EL (cell line): ENCODE measurements at places on chromosomes 16 and 17.

DNA sequence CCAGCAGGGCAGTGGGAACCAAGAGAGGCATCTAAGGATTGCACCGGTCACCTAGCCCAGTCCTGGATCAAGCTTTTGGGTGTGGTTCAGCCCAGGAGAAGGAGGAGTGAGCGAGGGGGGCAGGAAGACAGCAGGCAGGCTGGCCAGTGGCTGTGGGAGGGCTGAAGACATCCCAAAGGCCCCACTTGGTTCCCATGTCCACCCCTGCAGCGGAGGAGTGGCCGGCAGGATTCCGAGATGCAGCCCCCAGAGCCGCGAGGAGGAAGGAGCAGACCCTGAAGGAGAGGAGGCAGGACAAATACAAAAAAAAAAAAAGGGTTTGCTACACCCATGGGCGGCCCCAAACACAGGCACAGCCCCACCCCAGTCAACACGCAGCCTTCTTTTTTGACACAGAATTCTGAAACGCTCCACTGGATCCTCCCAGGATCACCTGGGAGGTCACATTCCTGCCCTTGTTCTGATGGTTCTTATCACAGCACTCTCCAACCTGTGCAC lies 1.1 kb upstream of the SLC47A2 start:
- DNase-seq, result no peak

- DNase-seq, result no peak
These were observed 1.0 kb upstream of the MGRN1 start for GRCh38 chr16:4623593-4623992.

DNA sequence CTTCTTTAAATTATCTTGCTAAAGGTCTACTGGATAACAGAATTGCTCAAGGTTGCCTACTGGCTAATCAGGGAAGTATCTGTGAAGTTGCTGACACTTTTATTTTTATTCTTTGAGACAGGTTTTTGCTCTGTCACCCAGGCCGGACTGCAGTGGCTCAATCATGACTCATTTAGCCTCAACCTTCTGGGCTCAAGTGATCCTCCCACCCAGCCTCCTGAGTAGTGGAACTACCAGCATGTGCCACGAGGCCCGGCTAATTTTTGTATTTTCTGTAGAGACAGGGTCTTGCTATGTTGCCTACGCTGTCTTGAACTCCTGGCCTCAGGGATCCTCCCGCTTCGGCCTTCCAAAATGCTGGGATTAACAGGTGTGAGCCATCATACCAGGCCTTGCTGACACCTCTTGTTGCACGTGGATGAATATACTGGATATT lies 43.1 kb downstream of the GLG1 start:
- peak; percentile 59 for DNase-seq

DNA sequence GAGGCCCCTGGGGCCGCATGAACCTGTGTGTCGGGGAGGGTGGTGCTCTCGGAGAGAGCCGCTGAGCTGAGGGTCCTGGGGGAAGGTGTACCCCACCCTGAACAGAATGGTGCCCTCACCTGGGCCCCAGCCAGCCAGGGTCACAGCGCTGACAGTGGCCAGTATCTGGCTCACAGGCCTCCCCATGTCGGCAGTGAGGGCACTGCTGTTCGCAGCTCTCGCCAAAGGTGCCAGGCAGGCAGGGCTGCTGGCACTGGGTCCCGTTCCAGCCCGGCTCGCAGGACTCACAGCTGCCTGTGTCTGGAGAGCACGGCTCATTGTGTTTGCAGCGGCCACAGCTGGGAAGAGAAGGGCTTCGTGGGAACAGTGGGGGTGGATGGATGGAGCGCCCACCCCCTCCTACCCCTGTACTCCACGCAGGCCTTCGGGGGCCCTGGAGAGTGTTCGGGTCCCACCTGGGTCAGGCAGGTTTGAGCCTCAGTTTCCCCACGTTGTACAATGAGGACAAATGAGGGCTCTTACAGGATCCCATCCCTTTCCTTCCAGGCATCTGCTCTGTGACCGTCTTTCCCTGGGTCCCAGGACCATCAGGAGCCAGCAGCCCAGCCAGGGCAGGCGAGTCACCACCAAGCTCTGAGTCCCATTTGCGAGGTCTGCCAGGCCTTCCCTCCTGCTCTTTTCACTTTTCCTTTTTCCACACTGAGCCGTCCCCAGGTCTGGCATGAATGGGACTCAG lies 5.0 kb downstream of the SCARF1 start:
- no peak for DNase-seq

DNA sequence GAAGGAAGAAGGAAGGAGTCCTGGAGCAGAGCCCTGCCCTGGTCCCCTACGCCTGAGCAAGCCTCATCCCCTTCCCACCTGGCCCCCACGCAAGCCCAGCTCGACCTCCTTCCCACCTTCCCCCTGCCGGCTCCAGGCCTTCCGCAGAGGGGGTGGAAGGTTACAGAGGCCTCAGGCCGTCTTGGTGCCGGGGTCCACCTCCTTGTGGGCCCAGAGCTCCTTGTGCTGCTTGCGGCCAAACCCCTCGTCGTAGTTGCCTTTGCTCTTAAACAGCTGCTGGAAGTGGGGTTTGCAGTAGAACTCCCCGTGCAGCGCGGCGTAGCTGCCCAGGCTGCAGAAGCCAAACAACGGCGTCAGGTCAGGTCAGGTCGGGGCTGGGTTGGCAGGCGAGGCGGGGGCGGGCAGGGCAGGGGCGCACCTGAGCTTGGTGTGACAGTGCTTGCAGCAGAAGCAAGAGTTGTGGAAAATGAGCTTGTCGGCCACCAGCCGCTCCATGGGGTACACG lies 1.5 kb downstream of the LIMD2 start:
- DNase-seq, result no peak

DNA sequence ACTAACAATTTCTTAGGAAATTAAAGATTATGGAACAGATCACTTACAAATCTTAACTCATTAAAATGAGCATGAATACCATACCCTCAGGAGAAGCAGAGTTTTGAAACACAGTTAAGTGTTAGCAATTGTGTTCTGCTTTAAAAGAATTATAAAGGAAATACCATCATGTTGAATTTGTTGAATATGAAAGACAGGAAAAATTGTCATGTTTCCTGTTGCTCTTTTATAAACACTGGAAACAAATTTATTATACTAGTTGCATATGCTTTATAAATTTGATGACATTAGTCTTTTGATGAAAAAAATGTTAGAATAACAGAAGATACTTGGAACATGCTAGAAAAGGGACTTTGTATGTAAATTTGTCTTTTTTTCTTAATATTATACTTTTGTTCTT lies 59.7 kb downstream of the VMP1 start:
- DNase-seq, result no peak

DNA sequence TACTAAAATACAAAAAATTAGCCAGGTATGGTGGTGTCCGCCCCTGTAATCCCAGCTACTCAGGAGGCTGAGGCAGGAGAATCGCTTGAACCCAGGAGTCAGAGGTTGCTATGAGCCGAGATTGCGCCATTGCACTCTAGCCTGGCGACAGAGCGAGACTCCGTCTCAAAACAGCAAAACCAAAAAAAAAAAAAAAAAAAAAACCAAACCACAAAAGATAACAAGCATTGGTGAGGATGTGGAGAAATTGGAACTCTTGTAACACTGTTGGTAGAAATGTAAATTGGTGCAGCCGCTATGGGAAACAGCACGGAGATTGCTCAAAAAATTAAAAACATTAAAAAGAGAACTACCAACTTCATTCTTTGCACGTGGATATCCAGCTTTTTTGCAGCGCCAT lies 119.4 kb downstream of the OR1D5 start:
- no peak for DNase-seq

DNA sequence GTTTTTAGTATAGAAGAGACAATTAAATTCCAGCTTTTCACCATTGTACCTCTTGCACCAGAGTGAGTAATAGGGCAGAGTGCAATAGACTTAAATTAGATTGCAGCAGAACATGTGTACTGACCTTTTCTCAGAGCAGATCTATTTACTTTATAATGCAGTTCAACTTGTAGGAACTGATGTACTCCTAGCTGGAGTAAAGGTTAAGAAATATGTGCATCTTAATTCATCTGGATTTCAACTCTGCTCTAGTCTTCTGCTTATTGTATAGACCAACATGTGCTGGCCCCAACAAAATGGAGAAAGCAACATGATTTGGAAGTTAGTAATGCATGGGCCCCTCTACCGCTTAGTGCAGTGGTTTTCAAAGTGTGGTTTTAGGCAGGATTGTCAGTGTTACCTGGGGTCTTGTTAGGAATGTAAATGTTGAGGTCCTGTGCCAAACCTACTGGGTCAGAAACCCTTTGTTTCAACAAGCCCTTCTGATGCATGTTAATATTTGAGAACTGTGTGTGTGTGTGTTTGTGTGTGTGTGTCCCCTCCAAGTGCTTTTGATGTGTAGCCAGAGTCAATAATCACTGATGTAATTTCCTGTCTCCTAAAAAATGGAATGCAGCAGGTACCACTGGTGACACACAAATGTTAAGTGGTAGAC lies 138.6 kb downstream of the TOX3 start:
- no peak for DNase-seq

DNA sequence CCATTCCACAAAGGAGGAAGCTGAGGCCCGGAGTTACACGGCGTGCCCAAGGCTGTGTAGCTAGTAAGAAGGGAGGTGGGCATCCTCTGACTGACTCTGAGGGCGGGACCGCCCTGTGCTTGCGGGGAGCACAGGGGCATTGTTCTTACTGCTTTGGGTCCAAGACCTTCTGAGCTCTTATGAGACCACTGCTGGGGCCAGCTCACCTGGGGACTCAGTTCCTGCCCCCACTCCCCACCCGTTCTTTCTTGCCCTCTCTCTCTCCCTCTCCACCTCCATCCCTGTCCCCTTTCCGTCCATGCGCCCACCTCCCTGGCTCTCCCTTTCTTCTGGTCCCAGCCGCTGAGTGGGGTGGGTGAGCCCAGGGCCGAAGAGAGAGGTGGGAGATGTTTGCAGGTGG lies 19.6 kb downstream of the CCR7 start:
- no peak for DNase-seq

DNA sequence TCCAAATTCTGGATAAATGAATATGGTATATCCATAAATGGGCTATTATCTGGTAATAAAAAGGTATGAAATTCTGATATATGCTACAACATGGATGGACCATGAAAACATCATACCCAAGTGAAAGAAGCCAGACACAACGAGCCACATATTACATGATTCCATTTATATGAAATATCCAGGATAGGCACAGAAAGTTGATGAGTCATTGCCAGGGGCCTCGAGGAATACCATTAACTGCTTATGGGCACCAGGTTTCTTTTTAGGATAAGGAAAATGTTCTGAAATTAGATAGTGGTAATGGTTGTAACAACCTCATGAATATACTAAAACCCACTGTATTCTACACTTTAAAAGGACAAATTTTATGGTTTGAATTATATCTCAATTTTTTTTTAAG lies 123.2 kb downstream of the PITPNC1 start:
- DNase-seq, result peak; percentile 21

DNA sequence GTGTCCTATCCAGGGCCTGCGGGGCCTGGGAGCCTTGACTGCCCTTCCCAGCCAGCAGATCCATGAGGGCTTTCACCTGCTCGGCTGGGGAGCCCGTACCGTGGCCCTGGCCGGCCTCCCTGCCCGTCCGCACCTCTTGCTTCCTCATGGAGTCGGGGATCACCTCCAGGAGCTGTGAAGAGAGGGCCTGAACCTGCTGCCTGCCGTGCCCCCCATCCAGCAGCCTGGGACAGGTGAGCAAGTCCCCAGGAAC lies 12.4 kb downstream of the NLRC3 start:
- no peak for DNase-seq

DNA sequence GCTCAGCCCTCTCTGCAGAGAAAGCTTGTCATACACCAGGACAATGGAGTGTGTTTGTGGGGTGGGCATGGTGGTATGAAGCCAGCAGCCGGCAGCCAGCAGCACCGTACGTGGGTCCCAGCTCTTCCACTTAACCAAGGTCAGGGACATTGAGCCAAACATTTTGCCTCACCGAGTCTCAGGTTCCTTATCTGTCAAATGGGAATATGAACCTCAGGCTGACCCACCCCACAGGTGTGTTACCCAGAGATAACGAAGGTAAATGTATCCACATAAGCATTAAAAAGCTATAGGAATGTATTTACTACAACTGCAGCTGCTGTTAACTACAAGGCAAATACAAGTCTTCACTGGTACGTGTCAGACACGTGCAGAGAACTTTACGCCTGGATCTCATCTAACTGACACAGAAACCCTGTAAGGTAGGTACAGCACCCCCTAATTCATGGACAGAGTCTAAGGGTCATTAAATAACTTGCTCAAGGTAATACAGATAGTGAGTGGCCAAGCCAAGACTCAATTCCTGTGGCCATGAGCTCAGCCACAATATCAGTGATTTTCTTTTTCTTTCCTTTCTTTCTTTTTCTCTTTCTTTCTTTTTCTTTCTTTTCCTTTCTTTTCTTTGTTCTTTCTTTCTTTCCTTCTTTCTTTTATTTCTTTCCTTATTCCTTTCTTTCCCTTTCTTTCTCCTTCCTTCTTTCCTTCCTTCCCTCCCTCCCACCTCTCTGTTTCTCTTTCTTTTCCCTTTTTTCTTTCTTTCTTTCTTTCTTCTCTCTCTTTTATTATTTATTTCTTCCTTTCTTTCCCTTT lies 990 bp downstream of the SLC5A11 start:
- DNase-seq, result no peak

- no peak for DNase-seq
These were observed 95.7 kb upstream of the PSMD7 start for GRCh38 chr16:74200921-74201320.

- no peak for DNase-seq
These were observed 3.8 kb downstream of the SLC12A4 start for GRCh38 chr16:67964477-67965131.
